GM23248 (cell line): ENCODE measurements at places on chromosomes 6 and 20. TPM values are rescaled to one million over a fixed set of nuclear protein-coding genes. Genes with fewer than 3 reads are reported as not detected.
A peak's percentile ranks its signal among the peaks of the same experiment; 100 is the strongest.

GRCh38 chr6:117280922-117281321 lies 15.6 kb downstream of the VGLL2 start:
- DNase-seq = peak; percentile 26

DNA sequence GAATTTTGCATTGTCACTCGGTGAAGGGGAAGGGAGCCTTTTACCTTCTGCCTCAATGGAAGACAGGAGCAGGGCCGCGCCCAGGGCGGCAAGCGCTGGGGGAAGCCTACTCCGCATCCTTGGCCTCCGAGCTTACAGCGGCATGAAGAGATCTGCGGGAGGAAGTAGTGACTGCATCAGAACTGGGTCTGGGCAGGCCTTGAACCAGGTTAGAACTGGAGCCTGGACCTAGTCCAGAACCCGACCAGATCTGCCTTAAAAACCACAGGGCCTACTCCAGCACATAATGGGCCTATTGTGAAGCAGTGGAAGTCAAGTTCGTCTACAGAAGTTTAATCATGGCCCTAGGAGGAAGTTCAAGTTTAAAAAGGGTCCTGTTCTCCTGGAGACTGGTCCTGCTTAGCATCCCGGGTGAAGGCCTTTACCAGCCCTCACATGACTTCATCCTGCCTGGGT lies 3.1 kb downstream of the COL12A1 start:
- peak; percentile 52 for DNase-seq

DNA sequence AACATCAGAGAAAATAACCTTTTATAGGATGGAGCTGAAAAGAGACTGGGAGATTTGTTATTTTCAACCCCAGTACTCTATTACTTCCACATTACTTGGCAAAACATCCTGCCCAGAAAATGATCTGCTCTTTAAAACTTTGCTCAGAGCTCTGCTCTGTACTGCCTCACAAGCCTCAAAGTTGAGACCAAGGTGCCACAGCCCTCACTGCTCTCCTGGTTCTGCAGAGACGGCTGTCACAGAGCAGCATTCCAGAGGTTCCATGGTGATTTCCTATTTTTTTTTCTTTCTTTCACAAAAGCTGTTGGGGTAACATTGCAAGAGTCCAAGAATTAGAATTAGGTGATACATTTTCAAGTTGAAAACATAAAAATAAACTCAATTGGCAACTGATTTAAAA lies 155.2 kb downstream of the UBE3D start:
- DNase-seq = no peak

DNA sequence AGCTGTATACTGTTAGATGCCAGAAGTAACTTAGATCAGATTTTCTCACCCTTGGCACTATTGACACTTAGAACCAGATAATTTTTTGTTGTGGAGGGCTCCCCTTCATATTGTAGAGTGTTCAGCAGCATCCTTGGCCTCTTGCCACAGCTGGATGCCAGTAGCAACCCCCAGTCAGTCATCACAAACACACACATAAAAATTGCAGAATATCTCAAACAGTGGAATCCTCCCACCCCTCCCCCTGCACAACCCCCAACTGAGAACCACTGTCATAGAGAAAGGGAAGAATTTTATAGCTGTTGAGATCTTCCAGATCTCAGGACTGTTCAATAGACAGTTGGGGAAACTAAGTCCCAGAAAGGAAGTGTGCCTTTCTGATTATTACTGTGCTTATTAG lies 81.2 kb upstream of the VSTM2L start:
- peak; percentile 69 for DNase-seq

Gene FABP7
- total RNA-seq = not detected in 2 replicates

Gene GPR6
- total RNA-seq = not detected in 2 replicates
